ENCODE measurements at places on chromosomes 4 and X.

- no peak for DNase-seq
Measured at GRCh38 chr4:173411106-173411693, 12.3 kb upstream of the SCRG1 start.

DNA sequence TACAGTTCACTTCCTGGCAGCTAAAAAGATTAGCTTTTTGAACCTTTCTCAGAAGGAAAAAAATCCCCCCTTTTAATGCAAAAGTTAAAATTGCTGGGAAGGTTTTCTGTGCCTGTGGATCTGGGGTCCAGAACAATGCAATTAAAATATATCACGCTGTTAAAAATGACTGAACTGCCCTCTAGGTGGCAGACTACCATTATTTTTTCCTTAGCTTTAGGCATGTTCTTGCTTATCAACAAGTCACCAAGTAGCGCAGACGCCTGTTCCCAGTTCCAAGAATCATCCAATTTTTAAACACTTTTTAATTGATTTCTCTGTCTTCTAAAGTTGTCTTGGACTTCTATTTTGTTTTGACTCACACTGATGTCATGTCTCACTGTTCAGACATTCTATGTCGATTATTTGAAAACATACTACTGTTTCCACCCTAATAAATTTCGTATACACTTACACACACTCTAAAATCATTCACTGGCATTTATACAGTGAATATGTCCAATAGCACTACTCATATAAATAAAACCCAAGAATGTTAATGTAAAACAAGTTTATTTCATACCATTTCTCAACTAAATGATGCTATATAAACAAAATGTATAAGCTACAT is 661.6 kb downstream of the RAPGEF2 start:
- DNase-seq = peak; percentile 78

- no peak for DNase-seq
Measured at GRCh38 chr4:32455231-32455630, 1735.1 kb downstream of the PCDH7 start.

DNA sequence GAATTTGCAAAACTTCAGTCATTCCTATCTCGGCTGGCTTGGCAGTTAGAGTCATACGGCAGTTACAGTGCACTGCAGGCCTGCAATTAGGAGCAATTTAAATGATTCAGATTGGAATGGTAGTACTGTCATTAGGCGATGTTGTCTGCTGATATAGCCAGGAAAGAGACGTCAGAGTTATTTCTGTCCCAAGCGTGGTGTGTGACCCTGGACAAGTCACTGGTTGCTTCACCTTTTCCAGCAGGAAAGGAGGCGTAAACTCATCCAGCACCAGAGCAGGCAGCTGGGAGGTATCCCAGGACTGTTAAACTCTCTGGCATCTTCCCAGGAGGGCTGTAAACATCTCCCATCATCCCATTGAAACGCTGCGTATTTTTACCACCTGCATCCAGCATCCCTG is 836 bp upstream of the LNX1 start:
- peak; percentile 5 for DNase-seq

DNA sequence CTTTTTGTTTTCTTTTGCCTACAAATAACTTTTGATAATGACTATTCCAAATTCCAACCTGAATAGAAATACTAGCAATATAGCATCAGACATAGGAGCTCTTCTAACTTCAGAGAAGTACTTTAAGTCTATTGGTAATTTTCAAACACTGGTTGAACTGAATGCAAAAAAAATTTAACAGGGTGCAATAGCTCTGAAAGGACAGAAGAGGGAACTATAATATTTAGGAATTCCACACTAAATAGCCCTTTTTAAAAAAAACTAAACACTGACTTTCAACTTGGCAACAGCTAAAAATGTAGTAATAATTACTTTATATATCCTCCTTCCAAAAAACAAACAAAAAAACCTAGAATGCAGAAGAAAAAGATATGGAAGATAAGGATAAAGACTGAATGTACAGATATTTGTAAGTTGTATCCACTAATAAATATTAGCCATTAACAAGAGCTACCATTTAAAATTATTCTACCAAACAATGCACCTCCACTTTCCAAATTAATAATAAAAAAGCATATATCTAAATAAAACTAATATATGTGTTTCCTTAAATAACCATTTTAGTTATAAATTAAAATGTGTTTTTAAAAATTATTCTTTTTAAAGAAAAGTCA is 81.4 kb downstream of the FBXW7 start:
- peak; percentile 4 for DNase-seq

GRCh38 chrX:53379747-53380146 is 42.7 kb downstream of the SMC1A start:
- no peak for DNase-seq

- DNase-seq = no peak
Measured at GRCh38 chr4:114866901-114867670, 246.3 kb downstream of the NDST4 start.

DNA sequence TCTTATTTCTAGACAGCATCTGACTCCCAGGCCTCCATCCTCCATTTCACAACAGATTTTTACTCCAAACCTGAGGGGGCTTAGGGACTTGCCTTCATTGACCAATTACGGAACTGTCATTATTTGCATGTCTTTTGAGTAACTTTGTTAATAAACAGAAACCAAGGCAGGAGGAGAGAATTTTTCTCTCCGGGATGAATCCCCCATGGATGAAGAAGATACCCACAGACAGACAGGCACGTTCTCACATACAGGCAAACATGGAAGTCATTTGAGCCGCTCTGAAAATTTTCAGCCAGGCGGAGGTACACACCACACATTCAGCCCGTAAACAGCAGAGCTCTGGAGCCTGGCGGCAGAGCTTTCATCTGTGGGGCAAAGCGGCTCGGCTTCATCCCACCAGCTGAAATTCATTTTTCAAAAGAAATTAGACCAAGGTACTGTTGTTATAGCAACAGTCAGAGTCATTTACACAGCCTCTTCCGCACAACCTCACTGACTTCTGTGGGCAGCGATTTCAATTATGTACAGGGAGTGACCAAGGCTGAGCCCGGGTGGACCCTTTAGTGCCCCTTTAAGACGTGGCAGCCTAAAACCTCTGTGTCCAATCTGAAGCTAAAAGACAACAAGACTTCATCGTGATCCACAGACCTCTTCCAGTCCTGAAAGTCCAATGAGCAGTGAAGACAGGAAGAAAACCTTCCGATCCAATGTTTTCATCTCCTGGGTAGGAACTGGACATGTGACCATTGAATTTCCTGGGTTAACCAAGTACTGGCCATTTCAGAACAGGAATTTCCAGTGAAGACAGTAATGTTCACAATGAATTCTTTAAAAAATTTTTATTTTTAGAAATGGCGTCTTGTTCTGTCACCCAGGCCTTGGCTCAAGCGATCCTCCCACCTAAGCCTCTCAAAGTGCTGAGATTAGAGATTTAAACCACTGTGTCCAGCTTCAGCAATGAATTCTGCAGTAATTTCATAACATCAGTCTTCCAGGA is 237.0 kb downstream of the MGST2 start:
- DNase-seq = peak; percentile 27

DNA sequence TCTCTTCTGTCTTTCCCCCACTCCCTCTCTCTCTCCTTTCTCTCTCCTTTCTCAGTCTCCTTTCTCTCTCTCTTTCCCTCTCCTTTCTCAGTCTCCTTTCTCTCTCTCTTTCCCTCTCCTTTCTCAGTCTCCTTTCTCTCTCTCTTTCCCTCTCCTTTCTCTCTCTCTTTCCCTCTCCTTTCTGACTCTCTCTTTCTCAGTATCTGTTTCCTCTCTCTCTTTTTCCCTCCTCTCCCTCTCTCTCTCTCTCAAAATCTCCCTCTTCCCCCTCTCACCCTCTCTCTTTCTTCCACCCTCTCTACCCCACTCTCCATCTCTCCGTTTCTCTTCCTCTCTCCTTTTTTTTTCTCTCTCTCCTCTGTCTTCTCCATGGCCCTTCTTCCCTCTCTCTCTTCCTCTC is 258.8 kb downstream of the ASMT start:
- no peak for DNase-seq

- no peak for DNase-seq
Measured at GRCh38 chr4:74055498-74055897, 17.0 kb upstream of the CXCL3 start.

GRCh38 chrX:101263766-101264165 is 27.4 kb downstream of the TAF7L start:
- no peak for DNase-seq

- DNase-seq = peak; percentile 66
Measured at GRCh38 chrX:115344885-115345614, 55.5 kb downstream of the LUZP4 start.

DNA sequence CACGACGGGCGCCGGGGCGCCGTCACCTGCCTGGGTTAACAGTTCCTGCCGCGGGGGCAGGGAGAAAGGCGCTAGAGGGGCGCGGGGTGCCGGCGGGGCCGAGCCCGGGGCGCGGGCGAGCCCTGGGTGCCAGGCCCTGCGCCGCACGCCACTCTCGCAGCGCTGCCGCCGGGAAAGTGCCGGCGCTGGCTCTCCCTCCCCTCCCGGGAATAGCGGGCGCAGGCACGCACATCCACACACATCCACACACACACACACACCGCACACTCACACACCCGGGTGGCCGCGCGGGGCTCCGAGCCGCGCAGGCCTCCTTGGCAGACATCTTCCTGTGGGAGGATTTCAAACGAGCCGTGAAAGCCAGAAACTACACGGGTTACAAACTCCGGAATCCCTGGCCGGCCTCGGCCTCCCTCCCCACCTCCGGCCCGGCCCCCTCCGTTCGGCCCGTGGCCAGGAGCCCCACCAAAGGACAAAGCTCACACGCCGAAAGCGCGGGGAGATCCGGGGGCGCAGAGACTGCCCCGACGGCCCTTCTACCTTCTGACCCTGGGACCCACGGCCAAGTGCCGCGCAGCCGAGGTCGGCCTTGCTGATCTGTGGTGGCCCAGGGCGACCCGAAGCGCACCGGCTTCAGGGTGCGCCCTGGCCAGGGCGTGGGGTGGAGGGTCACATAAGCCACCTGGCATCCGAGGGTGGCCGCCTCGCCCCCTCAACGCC is 92.3 kb downstream of the BCOR start:
- no peak for DNase-seq

GRCh38 chrX:31272472-31272775 is 200.6 kb upstream of the FTHL17 start:
- DNase-seq = no peak

GRCh38 chr4:183260491-183261151 is 59.5 kb downstream of the CLDN22 start:
- no peak for DNase-seq

DNA sequence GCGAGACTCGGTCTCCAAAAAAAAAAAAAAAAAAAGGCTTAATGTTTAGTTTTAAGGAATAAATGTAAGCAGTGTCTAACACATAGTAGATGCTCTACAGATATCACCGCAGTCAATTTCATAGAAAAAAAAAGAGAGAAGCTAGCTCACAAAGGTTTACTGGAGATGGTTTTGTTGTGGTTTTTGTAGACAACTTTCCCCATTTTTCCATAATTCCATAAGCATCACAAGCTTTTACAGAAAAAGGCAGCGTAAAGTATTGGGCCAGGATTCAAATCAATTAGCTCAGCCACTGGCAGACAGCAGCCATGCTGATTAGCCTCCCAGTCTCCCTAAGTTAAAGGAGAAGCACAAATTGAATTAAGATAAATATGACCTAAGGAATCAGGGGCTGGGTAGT is 1.5 kb downstream of the GRSF1 start:
- DNase-seq = peak; percentile 51

DNA sequence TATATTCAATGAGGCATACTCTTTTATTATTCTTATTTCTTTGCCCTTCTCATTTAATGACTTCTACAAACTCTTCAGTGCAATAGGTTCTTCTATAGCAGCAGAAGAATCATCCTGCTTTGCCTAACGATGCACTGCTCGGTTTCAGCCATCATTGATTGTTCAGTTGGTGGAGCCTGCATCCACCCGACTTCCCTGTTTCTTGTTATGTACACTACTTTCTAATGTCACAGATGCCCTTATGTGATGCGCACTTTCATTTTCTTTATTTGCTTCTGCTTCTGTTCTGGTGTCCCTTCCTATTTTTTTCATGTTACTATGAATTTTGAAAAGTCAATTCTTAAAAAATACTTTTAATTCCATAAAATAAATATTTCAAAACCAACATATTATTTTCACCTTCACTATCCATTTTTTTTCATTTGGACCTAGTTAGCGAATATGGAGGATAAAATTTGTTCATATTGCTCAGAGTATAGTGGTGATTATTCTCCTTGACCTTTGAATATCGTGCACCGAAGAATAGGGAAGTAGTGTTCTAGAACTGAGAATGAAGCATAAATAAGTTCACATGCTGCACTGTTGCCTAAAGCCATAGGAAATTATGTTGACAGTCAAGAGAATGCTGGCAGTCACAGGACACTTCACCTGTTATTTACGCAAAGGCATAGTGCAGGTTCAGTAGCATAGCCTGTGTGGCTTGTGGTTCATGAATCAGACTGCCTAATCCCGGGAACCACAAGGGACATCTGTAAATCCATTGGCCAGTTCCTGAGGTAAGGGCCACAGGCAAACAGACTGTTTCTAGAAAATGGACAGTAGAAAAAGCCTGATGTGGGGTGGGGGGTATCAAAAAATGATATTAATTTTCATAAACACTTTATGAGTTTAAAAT is 21.3 kb upstream of the SFRP2 start:
- no peak for DNase-seq

GRCh38 chrX:138748480-138748879 is 37.0 kb upstream of the FGF13 start:
- DNase-seq = no peak

DNA sequence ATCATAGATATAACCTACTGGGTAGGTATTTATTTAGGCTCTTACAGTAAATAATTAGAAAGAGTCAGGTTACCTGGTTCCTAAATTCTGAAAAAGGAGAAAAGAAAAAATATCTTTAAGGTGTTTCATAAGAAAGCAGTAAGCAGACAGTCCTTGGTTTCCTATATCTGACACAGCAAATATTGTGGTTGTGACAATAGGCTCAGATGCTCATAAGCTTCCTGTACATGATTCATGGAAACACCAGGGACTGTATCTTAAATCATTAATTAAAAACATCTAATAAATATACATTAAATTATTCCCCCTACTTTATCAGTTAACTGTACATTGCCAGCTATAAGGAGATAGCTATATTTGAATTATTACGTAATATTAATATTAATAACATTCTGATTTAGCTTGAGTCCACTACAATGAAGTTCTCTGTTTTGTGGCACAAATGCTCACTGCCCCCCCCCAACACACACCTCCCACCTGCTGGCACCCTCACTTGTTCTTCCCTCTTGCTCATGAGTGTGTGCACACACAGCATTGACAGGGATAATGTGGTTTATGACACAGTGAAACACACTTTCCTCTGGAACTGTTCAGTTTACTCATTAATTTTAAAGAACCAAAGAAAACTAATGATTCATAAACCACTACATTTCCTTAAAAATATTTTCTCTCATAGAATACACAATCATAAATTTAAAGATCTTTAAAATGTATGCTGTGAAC is 187.4 kb downstream of the NR3C2 start:
- DNase-seq = no peak

DNA sequence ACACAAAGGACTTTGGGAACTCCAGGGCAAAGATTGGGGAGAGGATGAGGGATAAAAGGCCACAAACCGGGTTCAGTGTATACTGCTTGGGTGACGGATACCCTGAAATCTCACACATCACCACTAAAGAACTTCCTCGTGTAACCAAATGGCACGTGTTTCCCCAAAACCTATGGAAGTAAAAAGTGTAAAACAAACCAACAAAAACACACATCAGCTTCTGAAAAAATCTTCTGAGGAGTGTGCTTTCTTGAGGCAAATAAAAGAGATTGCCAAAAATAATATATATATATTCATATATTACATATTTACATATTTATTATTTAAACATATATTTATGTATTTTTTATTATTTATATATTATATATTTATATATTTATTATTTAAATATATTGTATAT is 3.9 kb downstream of the P2RY8 start:
- DNase-seq = no peak

Measured in SK-N-DZ (cell line).